ENCODE measurements at places on chromosomes 4 and X.

GRCh38 chrX:94204524-94204923 is 530.5 kb downstream of the FAM133A start:
- no peak for DNase-seq

DNA sequence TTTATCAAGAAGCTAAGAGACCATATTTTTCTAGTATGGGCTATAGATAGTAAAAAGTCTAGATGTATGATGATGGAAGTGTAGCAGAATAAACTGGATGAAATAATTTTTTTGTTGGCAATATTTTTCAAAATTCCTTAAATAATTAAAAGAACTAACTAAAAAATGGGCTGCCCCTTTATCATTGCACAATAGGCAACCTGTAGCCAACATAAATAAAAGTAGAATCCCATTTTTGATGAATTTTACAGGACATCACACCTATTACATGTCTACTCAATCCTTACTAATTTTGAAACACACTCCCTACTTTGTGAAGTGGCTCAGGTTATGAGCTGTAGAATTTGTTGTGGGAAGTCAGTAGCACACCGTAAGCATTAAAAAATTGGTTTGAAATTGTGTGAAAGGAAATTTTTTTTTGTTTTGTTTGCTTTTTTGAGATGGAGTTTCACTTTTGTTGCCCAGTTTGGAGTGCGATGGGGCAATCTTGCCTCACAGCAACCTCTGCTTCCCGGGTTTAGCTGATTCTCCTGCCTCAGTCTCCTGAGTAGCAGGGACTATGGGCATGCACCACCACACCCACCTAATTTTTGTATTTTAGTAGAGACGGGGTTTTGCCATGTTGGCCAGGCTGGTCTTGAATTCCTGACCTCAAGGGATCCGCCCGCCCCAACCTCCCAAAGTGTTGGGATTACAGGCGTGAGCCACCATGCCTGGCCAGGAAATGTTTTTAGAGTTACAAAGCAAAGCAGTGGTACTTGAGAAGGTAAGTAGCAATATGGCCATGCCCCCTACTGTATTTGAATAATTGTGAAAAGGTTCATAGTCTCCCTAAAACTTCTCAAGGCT is 8.9 kb upstream of the RUFY3 start:
- DNase-seq = no peak

- peak; percentile 39 for DNase-seq
Observed at GRCh38 chrX:33204889-33205288, 6.5 kb downstream of the DMD start.

GRCh38 chr4:1260418-1261106 is 11.6 kb upstream of the CTBP1 start:
- DNase-seq = no peak

DNA sequence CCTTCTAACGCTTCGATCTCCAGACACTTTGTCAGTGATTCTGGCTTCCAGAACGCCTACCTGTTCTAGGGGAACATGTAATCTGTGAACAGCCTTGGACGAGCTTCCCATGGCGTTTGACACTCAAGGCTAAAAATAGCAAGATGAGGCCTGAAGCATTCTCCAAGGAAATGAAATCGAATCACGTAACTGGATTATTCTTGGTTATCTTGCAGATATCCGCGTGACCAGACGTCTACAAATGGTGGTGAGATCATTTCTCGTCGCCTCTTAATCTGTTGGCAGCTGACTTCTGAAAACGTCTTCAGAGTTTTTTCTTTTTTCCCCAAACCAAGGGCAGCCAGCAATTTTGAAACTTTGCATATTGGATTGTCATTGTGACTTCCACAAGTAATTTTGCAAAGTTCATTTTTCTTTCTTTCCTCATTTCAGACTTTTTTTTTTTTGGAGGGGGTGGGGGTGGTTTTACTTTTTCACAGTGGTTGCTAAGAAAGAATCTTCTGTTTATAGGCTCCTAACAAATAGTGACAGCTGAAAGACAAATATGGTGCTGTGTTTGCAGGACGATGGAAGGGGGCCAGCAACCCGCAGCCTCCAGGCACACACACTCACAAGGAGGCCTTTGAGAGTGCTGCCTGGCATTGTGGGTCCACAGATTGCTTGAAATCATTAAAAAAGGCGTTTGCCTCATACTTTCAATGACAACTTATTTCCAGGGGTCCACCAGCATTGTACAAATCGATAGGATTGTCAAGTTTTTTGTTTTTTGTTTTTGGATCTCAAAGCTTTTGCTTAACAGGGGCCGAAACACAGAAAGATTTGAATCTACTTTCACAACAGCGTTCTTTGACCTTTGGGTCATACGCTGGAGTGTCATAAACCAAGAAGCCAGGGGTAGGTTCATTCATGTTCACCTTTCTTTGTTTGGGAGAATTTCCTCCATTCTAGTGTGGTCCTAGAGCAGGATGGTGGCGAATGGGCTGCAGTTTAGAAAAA is 32.4 kb upstream of the PDLIM3 start:
- peak; percentile 79 for DNase-seq

- no peak for DNase-seq
Observed at GRCh38 chr4:176034499-176034898, 31.1 kb upstream of the WDR17 start.

DNA sequence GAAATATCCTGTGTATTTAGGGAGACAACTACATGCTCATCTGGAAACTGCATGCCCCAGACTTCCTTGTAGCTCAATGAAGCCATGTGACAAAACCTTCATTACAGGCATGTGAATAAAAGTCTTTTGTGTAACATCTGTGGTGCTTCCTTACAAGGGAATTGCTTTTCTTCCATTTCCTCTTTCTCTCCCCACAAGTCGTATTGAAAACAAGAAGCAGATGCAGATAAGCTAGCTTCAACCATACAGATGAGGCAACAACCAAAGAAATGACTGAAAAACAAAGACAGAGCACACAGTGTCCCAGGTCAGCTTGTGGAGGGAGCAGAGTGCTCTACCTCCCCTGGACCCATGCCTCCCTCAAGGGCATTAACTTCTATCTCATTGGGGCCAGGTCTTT is 115.8 kb upstream of the INPP4B start:
- DNase-seq = no peak

- peak; percentile 26 for DNase-seq
Observed at GRCh38 chrX:69987691-69988090, 62.0 kb downstream of the AWAT2 start.

DNA sequence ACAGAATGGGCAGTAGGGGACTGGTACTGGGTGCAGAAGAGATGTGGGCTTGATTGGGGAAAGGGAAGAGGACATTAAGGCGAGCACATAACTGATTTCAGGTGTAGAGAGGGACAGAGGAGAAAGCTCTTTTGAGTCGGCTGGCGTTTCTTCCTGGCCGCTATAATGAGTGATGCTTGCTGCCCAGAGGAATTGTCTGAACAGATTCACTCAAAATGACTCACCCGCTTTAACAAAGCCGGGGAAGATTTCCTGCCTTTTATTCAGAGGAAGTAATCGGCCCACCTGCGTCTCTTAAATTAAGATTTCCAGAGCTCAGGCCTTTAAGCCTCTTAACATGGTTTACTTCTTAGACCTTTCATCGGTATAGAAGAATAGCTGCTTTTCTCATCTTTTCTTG is 102.1 kb upstream of the AP1S2 start:
- no peak for DNase-seq

- DNase-seq = no peak
Observed at GRCh38 chr4:33071535-33071934, 2351.4 kb downstream of the PCDH7 start.

DNA sequence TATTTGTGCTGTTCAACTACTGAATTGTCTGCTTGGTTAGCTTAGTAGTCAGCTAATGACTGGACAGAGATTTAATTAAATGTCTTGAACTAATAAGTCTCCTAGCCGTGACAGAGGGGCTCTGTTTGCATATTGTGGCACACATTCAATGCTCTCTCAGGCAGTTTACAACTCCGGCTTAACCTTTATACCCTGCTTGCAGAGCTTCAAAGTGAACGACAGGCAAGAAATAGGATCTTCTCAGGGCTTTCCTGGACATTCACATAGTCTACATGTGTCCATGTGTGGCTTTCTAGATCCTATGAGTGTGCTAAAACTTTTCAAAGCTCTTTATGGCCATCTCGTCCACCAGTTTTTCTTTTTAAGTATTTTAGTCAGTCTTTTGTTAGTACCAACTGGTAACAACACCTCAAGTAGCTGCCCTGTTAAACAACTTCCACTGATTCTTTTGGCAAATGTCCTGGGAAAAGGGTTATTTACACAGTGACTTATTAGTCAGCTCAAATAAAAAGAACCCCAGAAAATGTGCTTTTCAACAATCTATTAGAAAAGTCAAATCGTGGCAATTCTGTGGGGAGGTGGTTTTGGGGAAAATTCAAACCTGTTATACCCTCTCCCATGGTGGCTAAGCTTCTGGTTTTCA is 28.6 kb downstream of the OR13H1 start:
- no peak for DNase-seq

- no peak for DNase-seq
Observed at GRCh38 chrX:24190500-24191156, 41.1 kb downstream of the ZFX start.

DNA sequence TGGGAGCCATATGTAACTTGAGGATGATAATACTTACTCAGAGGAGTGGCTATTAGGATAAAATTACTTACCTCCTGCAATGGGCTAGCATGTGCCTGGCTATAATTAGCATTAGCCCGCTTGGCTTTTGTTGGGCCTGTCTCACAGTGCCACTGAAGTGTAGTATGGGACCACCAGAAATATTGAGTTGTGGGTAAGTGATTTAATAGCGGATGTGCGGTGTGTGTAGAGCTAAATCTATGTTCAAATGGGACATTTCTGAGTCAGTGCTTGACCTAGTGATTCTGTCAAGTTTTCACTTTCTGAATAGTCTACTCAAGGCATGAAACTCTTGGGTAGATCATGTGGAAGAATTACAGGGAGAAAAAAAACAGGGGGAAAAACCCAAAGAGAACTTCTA is 3.5 kb upstream of the CLNK start:
- no peak for DNase-seq

DNA sequence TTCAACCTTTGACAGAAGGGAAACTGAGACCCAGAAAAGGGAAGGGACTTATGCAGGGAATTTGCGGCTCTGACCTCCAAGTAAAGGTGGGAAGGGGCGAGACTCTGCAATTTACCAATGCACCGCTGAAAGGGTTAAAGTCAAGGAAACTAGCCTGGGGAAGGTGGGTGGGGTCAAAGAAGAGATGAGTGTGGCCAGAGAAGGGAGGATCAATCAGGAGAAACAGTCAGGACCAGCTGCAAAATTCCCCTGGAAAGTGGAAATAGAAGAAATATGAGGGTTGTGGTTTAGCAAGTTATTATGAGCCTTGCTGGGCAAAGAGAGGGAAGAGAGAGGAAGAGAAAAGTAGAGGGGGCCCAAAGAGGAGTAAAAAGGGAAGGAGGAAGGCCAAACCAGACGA is 30.5 kb downstream of the STARD8 start:
- no peak for DNase-seq

DNA sequence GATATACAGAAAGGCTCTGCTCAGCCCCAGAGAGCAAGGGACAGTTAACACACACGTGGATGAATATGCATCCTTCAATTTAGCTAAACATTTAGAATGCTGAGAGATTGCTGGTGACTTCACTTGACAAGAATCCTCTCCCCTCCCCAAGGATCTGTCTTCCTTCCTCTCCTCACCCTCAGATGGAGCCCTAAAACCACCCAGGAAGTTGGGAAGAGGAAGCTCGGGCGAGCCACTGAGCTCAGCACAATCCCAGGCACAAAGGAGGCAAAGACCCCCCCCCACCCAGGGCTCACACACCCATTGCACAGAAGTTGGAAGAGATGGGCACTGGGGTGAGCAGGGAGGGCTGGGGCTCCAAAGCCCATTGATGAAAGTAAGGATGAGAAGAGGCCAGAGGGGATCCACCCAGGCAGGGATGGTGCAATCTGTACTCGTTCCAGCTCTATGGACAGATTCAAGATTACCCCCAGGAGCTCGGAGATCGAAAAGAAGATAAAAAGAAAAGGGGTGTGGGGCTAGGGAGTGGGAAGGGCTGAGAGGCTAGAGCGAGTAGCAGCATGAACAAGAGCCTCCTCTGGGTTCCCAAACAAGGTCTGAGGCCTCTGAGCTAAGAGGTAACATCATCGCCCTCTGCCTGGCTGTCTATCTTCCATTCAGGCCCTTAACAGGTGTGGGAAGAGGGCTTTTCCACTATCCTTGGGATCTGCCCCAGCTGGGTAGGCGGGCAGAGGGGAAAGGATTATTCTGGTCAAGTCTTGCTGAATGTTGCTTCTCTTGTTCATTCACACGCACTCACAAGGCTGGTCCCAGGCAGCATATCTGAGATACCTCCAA is 1.2 kb downstream of the TFE3 start:
- DNase-seq = no peak

GRCh38 chrX:148416142-148416541 is 84.3 kb upstream of the AFF2 start:
- DNase-seq = no peak

DNA sequence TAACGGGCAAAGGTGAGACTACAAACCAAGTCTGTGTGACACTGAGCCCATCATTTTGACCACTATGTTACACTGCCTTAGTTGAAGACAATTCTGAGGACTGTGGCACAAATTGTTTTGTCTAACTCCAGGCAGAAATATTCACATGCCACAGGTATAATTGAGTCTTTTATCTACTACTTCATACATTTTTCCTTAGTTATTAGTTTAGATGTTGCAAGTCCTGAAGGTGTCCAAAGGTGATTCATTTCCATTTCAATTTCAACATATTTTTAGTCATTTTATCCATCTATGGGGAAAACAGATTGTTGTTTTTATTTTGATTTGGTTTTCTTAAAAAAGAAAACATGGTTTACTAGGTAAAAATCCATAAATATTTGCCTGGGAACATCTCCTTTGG is 341.7 kb upstream of the SMIM31 start:
- no peak for DNase-seq

DNA sequence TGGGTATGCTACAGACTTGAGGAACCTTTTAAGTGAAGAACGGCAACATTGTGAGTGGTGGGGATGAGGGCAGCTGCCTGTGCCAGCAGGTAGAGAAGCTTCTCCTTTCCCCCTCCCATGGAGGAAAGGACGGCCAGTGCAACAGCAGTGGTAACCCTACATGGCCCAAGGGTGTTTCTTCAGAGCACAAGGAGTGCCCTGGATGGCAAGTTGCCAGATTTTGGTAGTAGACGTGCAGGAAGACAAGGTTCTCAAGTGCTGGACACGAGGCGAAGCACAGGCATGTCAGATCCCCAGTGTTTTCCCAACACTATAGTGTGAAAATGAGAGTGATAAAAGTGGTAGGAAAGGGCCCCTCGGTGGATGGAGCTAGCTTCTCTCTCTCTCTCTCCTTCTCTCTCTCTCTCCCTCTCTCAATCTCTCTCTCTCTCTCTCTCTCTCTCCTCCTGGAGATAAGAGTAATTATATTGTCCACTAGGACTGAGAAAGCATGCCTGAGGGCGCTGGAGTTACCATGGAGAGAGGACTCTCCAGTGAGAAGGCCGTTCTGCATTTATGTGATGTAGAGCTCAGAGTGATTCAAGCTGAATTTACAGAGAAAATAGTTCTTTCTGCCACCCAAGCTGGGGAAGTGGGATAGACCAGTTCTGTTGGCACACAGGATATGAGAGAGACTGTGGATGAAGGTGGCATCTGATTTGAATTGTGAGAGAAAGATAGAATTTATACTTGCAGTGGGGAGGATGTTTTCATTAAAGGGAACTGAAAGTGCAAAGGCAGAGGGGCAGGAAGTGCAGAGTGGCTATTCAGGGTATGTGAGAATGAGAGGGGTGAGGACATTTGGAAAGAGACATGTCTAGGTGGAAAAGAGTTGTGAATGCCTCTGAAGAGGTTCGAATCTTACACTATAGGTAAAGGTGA is 25.7 kb upstream of the TRPC3 start:
- DNase-seq = no peak
